CD4-positive, alpha-beta T cell treated with Interleukin-1 beta for 1 hour (primary cell): ENCODE measurements at places on chromosomes 12 and 14.

DNA sequence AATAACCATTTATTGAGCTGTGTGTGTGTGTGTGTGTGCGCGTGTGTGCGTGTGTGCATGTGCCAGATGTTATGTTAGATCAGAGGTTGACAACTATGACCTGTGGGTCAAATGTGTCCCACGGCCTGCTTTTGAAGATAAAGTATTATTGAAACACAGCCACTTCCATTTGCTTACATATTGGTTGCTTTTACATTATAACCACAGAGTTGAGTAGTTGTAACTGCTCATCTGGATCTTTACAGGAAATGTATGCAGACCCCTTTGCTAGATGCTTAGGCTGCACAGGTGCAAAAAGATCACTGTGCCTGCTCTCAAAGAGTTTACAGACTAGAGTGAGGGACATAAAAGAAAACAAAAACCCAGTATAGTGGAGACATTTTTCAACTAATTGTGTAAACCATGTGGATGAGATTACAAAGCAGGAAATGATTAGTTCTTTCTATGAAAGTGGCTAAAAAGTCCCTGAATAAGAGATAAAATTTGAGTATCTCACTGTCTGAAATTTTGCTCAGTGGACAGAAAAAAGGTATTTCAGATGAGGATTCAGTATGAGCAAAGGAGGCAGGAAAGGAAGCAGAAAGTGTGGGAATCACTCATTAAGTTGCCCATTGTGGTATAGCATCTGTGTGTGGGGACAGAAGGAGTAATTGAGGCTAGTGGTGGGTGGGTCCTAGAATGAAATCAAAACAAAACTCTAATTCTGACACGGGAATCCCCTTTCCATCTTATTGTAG lies 188.4 kb downstream of the PAH start:
- DNase-seq, result no peak

DNA sequence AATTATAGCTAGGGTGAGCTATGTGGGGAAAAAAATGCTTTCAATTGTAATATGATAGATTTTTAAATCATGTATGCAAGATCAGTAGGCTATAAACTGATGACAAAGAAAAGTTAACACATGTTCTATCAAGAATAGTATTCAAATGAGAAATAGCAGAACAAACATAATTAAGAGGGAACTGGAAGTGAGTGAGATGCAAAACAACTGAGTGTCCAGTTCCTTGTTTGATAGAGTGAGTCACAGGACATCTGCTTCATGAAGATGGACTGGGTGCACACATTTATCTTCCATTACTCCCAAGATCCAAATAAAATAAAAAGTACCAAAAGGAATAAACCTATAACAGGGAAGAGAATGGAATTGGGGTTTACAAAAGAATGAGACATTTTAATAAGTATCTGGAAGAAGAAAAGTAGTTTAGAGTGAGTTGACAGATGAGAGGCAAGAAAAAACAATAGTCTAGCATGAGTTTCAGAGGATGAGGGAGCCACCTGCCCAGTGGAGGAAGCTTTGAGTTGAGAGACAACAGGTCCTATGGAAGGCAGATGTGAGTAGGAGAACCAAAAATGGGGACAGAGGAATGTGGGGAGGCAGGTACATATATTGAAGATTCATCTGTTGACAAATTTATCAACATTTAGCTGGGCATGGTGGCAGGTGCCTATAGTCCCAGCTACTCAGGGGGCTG lies 178.1 kb upstream of the ARHGAP5 start:
- no peak for DNase-seq

DNA sequence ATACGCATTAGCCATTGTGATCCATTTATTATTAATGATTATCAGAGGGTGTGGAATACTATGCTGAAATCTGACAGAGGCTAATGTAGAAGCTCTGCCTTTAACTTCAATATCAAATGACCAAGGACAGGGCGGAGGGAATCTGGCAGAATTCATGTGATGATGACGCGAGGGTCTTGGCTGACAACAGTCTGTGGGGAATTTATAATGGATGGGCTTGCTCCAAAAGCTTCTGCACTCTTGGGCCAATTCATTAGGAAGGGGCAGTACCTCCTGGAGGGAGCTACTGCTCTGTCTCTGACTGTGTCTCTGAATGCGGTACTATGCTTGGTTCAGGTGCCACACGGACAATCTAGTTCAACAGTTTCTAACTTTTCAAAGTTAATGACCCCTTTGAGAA lies 46.2 kb downstream of the GALNT8 start:
- no peak for DNase-seq

- no peak for DNase-seq
These were observed 378.5 kb upstream of the MGAT4C start for GRCh38 chr12:86634456-86635410.

GRCh38 chr12:50242751-50243191 lies 40.5 kb downstream of the LIMA1 start:
- DNase-seq, result no peak

DNA sequence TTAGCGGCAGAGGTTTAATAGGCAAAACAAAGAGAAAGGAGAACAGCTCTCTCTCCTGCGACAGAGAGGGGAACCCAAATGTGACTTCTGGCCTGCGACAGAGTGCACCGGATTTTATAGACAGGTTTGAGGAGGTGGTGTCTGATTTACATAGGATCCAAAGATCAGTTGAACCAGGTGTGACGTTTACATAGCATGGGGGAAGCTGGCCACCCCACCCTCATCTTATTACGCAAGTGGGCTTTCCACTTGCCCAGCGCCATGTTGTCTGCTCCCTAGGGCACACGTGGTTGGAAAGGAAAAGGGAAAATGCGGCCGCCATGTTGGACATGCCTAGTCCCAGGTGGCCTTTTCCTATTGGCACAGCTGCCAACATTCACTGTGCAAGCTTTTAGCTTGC lies 17.4 kb downstream of the BCL2L14 start:
- DNase-seq, result no peak
